ENCODE measurements at places on chromosomes 2 and 18.

- DNase-seq = no peak
Observed at GRCh38 chr2:126504949-126505348, 151.0 kb upstream of the GYPC start.

DNA sequence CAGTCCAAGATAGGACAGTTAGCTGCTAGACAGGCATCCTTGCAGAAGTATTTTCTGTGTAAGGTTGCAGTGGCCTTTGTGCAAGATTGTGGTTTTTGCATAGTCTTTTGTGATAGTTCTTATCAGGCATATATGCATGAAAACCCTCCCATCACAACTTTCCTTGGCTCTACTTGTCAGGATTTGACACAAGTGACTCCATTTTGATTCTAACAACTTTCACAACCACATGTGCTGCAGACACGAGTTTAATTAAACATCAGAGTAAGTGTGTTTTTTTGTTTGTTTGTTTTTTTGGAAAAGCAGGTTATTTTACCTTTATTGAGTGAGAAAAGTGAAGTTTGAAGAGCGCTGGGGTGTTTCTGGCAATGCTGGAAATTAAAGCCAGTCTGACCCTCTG, 902.0 kb upstream of the GCFC2 start:
- DNase-seq = no peak

DNA sequence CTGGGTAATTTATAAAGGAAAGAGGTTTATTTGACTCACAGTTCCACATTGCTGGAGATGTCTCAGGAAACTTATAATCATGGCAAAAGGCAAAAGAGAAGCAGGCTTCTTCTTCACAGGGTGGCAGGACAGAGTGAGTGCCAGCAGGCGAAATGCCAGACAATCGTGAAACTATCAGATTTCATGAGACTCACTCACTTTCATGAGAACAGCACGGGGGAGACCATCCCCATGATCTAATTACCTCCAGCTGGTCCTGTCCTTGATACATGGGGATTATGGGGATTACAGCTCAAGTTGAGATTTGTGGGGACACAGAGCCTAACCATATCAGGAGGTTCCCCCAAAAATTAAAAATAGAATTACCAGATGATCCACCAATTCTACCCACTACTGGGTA, 675.5 kb upstream of the SLC8A1 start:
- no peak for DNase-seq

DNA sequence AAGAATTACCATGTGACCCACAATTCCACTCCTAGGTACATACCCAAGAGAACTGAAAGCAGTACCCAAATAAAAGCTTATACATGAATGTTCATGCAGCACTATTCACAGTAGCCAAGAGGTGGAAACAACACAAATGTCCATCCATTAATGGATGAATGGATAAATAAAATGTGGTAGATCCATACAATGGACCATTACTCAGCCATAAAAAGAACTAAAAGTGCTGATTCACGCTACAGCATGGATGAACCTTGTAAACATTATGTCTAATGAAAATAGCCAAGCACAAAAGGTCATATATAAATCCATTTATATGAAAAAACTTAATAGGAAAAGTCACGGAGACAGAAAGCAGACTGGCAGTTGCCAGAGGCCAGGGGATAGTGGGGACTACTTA, 23.6 kb upstream of the ZFP36L2 start:
- no peak for DNase-seq

DNA sequence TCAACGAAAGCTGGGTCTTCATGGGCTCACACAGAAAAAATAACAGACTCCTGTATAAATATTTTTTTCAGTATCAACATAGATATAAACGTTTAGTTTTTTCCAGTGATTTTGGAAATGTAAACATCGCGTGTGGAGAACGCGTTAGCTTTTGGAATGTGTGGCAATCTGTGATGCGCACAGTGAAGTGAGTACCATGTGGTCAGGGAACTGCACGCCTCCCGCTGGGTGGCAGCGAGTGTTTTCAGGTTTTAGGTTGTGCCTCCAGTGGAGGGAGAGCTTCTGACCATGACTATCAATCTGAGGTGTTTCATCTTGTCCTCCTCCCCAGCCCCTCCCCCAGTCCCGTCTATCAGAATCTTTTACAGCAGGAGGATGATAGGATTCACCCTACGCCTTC, 127.8 kb downstream of the ARHGAP28 start:
- DNase-seq = no peak

DNA sequence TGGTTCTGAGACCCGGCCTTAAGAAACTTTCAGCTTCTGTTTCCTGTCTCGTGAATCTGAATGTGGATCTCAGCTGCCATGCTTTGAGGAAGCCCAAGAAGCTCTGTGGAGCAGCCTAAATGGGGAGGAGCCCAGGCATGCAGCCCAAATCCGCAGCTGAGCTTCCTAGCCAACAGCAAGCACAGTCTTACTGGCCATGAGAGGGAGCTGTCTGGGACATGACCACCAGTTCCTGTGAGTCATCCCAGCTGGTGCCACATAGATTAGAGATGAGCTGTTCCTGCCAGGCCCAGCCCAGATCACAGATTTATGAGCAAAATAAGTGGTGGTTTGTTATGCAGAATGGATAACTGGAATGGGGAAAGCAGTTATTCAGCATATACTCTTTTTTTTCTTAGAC, 224.4 kb upstream of the APCDD1 start:
- no peak for DNase-seq

GRCh38 chr2:102066554-102066953, 74.8 kb downstream of the IL1R2 start:
- no peak for DNase-seq

GRCh38 chr2:113169002-113169530, 4.7 kb upstream of the PSD4 start:
- no peak for DNase-seq

- DNase-seq = peak; percentile 29
Observed at GRCh38 chr18:7941533-7941932, 374.4 kb downstream of the PTPRM start.

DNA sequence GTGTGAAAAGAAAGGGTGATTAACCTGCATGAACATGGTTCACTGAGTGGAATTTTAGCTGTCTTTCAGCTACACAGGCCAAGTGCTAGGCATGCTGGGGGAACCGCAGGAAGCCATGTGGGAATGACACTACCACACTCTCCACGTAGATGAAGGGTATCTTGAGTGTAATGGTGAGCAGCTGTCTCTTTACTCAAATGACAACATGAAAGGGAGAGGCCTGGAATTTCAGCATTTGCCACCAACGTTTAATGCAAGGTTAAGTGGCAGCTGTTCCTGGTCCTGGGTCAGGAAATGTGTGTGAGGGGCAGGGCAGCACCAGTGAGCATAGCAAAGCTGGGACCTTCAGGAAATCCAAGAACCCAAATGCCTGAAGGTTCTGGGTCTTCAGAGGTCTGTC, 588.4 kb downstream of the SLC4A3 start:
- no peak for DNase-seq

DNA sequence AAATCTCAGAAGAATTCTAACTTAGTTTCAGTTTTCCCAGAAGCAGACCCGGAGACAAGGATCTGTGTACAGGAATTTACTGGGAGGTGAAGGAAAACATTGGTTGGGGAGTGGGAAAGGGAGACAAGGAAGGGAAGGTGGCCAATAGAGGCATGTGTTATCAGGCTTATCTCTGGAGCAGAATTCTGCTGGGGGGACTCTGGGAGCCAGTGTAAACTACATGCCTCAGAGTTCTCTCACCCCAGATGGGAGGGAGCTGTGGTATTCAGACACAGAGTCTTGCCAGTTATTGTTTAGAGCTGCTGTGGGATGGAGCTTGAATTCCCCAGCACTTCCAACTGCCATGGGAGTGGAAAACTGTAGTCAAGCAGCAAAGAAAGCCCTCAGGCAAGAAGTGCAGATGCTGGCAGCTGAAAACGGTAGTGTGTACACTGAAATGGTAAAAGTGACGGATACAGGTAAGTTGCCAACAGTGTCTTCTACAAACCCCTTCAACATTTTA, 19.0 kb downstream of the DNPEP start:
- no peak for DNase-seq

GRCh38 chr2:11865378-11865777, 118.9 kb downstream of the LPIN1 start:
- no peak for DNase-seq

- DNase-seq = no peak
Observed at GRCh38 chr2:64779117-64779690, 125.5 kb upstream of the SERTAD2 start.

GRCh38 chr18:79100944-79101343, 31.8 kb downstream of the ATP9B start:
- no peak for DNase-seq

GRCh38 chr2:182281276-182281675, 145.6 kb downstream of the PDE1A start:
- no peak for DNase-seq

DNA sequence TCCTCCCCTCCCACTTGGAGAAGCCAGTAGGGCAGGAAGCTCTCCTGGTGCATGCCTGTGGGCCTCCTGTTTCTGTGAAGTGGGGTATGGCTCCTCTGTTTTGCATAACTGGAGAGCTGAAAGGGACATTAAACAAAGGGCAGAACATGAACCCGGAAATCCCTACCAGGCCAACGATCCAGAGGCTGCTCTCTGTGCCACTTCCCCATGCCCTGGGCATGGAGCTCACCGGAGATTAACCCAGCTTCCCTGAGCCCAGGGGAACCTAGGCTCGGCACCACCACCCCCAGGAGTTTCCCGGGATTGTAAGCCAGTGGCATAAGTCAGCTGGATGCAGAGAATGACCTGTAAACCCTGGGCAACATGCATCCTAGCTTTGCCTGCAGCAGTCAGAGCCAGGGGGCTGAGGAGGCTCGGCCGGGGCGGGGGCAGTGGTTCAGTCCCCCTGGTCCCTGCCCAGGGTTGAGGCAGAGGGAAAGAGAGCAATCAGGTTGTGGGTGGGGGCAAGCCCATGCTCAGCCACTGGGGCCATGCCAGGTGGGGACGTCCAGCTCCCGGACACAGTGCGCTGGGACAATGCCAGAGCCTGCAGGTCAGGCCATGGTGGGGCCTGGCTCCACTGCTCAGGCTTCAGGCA, 49.5 kb downstream of the TIMM21 start:
- DNase-seq = no peak

DNA sequence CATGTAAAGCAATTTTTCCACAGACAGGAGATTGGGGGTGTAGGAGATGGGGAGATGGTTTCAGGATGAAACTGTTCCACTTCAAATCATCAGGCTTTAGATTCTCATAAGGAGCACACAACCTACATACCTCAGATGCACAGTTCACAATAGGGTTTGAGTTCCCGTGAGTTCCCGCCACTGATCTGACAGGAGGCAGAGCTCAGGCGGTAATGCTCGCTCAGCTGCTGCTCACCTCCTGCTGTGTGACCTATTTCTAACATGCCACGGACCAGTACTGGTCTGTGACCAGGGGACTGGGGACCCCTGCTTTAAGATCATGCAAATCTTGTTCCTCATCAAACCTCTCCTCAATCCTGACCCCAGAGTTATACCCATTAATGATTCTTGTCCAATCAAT, 70.1 kb downstream of the RPE start:
- DNase-seq = no peak

DNA sequence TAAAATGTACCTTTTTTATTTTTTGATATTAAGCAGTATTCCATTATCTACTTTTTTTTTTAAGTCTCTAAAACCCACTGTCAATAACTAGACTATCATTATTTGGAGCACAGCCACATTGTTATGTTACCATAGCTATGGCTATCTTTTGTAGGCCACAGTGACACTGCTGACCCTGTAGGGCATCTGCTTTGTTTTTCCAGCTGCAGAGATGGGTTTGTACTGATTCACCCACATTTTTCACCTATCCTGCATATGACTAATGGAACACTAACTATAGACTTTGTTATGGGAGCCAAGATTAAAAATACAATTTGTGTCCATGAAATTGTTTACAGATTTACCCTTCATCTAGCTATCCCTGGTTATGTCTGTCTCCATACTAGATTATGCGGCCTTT, 21.6 kb upstream of the OTX1 start:
- DNase-seq = no peak

DNA sequence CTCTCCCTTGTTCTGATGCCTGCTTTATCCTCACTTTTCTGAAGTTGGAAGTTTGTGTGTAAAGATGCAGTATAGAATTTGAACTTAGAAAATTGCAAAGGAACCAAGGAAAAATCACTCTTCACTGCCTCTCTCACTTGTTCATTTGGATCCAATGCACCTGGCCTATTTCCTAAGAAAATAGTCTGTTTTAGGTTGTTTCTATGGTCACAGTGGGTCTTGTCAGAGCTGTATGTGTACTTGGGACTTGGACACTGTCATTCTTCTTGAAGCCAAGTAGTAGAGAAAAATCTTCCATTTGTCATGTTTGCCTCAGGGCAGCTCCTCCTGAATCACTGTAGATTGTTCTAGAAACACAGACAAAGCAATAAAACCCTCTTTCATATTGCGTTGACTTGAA, 80.3 kb upstream of the SESTD1 start:
- no peak for DNase-seq

DNA sequence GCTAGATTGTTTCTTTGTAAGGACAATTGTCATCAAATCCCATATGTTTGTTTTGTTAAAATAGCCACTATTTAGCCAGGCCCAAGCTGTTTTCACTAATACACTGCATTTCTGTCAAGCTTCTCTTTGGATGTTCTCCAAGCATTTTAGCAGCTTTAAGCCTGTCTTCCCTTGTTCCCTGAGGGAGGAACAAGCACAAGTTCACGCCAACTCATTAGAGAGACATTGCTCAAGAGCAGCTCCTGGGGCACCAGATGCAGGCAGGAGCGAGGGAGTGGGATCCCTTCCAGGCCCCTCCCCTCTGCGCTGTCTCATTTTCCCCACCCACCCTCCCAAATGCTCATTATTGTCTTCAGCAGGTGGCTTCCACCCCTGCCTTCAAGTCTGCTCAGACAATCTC, 32.6 kb upstream of the PPP3R1 start:
- no peak for DNase-seq

- no peak for DNase-seq
Observed at GRCh38 chr2:174760845-174761473, 3.3 kb downstream of the CHRNA1 start.

- DNase-seq = no peak
Observed at GRCh38 chr2:221270806-221271205, 301.3 kb downstream of the EPHA4 start.

DNA sequence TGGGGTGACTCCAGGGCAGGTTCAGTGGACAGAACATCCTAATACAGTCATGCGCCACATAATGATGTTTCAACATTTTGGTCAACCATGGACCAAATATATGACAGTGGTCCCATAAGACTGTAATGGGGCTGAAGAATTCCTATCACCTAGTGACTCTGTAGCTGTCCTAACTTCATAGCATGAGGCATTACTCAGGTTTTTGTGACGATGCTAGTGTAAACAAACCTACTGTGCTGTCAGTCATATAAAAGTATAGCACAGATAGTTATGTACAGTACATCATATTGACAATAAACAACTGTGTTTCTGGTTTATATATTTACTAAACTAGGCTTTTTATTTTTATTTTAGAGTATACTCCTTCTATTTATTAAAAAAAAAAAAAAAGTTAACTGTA, 87.1 kb downstream of the CACNB4 start:
- DNase-seq = no peak

- no peak for DNase-seq
Observed at GRCh38 chr2:70984228-70984575, 5.8 kb downstream of the ANKRD53 start.

DNA sequence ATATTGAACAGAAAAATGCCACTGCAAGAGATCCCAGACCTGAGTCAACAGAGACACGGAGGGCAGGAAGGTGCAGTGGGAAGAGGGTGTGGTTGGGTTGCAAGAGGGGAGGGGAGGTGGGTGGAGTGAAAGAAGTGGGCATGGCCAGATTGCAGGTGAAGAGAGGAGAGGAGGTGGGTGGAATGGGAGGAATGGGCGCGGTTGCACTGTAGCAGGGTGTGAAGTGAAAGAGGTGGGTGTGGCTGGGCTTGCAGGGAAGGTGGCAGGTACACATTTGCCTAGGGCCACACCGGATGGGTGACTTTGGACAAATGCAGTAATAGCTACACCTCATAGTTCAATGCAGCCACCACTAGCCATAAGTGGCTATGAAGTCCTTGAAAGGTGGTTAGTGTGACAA, 71.1 kb downstream of the DOCK10 start:
- peak; percentile 97 for DNase-seq

Data from NCI-H748 treated with DMSO at 0.1 percent for 48 hours (cell line).